Omental fat pad (tissue), 4 donors: ENCODE measurements at places on chromosomes 6 and 20. TPM values are rescaled to one million over a fixed set of nuclear protein-coding genes. Genes with fewer than 3 reads are reported as not detected.

- no peak for DNase-seq
Observed at GRCh38 chr6:138378463-138378862, 758 bp downstream of the SMIM28 start.

GRCh38 chr6:167756597-167756996 lies 70.1 kb upstream of the AFDN start:
- DNase-seq, result no peak

- peak; percentile 45 for DNase-seq
Observed at GRCh38 chr6:7974938-7975763, 64.6 kb upstream of the TXNDC5 start.

DNA sequence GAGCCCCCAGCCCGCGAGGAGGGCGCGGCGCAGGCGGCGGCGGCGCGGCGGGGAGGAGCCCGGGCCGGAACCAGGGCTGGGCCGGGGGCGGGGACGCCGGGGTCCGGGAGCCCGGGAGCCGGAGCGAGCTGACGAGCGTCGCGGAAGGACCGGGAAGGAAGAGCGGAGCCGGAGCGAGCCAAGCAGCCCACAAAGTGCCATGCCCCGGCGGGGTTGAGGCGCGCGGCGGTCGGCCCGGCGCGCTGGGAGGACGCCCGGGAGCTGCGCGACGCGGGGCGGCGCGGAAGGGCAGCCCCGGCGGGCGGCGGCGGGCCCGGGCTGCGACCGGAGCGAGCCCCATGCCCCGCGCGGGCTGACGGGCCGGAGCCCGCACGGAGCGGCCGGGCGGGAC lies 289 bp downstream of the FOXP4 start:
- DNase-seq, result no peak

- no peak for DNase-seq
Observed at GRCh38 chr6:3200682-3201081, 26.8 kb downstream of the TUBB2B start.

- DNase-seq, result no peak
Observed at GRCh38 chr20:54017846-54018245, 52.5 kb downstream of the BCAS1 start.

- DNase-seq, result no peak
Observed at GRCh38 chr6:89212472-89212871, 4.7 kb downstream of the GABRR1 start.

DNA sequence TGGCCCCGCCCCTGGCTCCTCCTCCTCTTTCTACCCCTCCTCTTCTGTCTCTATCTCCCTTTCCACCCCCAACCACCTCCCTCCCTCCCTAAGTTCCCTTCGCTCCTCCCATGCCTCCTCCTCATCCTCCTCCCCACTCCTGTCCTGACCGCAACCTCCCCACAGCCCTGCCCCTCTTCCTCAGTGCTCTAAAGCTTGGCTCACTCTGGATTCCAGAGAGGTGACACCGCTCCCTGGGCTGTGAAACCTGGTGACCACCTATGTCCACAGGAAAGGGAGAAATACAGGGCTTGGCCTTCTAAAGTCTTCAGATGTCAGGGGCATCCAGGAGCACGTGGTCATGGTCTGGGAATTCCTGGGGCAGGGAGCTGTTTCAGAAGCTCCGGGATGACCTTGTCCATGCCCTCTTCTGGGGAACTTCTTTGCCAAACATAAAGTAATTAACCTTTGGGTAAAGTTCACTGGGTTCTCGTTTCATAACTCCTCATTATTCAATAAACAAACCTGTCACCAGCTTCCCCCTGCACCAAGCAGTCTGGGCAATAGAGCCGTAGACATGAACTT lies 345 bp upstream of the CST5 start:
- no peak for DNase-seq

DNA sequence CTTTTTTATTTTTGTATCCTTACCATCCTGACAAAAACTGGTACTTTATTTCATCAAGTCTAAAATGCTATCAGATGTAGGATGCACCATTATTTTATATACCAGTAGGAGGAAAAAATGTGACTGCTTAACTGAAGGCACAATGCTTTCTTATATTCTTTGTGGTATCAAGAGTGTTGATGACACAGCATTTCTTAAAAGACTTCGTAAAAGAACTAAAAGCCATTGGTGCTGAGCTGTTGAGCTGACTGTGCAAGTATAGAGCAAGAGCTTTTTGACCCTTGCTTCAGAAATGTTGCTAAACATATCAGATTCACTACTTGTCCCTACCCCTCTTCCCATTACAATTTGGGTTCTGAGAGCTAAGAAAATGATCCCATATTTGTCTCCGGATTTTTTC lies 17.5 kb downstream of the SF3B5 start:
- DNase-seq, result no peak

DNA sequence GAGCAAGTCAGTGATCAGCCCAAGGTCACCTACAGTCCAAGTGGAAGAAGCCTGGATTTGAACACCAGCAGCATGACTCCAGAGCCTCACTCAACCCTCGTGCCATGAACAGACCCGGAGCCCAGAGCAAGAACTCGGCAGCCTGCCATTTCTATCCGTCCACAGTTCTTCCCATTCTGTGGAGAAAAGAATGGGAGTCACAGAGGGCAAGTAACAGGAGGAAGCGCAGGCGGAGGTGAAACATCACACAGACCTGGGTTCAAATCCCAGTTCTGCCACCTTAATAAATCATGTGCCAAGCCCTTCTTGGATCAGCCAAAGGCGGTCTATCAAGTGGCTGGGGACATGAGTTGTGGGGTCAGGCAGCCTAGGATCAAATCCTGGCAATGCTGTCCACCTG lies 4.3 kb downstream of the PREX1 start:
- DNase-seq, result no peak

- DNase-seq, result no peak
Observed at GRCh38 chr6:130372786-130373185, 7.0 kb downstream of the TMEM200A start.

DNA sequence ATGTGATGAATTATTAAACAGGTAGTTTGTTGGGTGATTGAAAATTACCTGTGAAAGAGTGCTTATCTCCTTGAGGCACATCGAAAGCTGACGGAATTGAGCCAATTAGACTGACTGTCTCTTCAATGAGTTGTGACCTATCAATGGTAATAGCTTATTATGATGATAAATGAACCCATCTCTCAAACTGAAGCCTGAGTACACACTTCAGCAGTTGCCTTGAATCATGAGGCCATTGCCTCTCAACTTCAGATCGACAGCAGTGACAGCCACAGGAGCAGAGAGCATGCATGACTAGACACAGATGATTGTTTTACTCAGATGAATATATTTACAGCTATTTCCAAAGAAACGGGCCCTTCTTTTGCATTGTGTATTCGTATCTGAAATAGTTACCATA lies 323.9 kb downstream of the LAMA2 start:
- no peak for DNase-seq

DNA sequence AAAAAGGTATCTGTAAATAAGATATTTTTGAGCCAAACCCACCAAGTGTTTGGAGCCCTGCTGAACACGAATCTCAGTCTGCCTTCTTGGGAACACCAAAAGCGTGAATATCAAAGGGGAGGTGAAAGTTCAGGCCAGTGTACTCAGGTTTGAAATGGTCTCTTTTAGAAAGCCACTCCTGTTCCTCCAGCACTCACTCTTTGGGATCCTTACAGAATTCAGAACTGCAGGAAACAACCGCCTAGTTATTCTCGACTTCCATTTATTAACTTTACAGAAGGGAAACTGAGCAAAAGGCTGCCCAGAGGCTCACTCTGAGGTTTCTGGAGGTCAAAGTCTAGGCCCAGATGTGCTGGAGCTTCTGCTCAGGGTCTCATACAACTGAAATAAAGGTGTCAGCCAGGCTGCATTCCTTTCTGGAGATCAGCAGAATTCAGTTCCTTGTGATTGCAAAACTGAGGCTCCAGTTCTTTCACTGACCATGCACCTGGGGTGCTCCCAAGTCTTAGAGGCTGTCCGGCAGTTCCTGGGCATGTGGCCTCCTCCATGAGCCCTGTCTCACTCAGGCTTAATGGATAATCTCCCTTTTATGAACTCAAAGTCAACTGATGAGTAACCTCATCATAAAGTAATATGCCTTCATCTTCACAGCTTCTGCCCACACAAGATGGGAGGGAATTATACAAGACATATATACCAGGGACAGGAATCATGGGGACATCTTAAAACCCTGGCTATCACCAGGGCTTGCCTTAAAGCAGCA lies 65.5 kb upstream of the TNFAIP3 start:
- DNase-seq, result no peak

- DNase-seq, result no peak
Observed at GRCh38 chr20:25030649-25031207, 27.2 kb downstream of the ACSS1 start.

Gene BACH2
- total RNA-seq, result 9.4 TPM

Gene MDFI
- total RNA-seq, result 24.3 TPM

Gene CNBD2
- 4.3 TPM for total RNA-seq

Gene TRDN
- total RNA-seq, result 1.1 TPM

Gene SSTR4
- not detected for total RNA-seq

Gene AK9
- total RNA-seq, result 10.2 TPM

Gene PARD6B
- 5.3 TPM for total RNA-seq

Gene LAMA2
- 189 TPM for total RNA-seq

Gene MMS22L
- 3.0 TPM for total RNA-seq

Gene PCK1
- total RNA-seq, result 231 TPM

Gene OR2H2
- total RNA-seq, result not detected

Gene THBD
- total RNA-seq, result 40.6 TPM
